NCI-H187 (cell line): ENCODE measurements at places on chromosomes 6 and 20.

DNA sequence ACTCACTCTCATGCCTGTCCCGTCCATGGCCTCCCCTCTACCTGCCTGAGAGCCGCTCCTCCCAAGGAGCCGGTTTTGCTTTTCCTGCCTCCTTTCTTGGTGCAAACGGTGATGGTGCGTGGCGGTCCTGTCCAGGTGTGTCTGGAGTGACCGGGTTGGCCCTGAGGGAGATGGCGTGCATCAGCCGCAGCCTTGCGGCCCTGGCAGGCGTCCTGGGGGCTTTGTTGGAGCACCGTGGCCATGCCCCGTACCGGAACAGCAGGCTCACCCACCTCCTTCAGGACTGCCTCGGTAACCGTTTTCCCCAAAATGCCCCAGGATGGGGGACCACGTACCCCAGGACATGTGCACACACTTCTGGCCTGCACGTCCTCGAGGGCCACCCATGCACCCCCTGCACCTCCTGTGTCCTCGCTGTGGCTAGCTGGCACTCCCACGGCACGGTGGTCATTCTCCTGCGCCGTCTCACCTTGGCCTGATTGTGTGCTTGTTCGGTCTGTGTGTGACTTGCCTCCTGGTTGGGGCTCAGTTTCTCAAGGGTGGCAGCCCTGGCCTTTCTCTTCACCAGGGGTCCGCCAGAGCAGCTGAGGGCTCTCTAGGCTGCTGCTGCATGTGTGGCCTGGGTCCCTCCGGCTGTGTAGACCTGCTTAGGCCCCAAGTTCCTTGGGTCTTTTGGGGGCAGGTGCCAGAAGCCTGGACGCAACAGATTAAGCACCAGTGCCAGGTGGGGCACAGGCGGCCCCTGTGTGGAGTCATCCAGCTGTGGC is 36.4 kb downstream of the FRMD1 start:
- DNase-seq, result no peak

GRCh38 chr6:72683797-72684196 is 61.9 kb downstream of the KCNQ5 start:
- no peak for DNase-seq

- DNase-seq, result no peak
Observed at GRCh38 chr20:57040466-57040865, 226.0 kb downstream of the BMP7 start.

GRCh38 chr20:44217342-44218092 is 6.9 kb upstream of the OSER1 start:
- DNase-seq, result no peak

- no peak for DNase-seq
Observed at GRCh38 chr6:5866547-5867051, 140.1 kb downstream of the NRN1 start.

- no peak for DNase-seq
Observed at GRCh38 chr20:40354880-40355279, 334.2 kb downstream of the MAFB start.

DNA sequence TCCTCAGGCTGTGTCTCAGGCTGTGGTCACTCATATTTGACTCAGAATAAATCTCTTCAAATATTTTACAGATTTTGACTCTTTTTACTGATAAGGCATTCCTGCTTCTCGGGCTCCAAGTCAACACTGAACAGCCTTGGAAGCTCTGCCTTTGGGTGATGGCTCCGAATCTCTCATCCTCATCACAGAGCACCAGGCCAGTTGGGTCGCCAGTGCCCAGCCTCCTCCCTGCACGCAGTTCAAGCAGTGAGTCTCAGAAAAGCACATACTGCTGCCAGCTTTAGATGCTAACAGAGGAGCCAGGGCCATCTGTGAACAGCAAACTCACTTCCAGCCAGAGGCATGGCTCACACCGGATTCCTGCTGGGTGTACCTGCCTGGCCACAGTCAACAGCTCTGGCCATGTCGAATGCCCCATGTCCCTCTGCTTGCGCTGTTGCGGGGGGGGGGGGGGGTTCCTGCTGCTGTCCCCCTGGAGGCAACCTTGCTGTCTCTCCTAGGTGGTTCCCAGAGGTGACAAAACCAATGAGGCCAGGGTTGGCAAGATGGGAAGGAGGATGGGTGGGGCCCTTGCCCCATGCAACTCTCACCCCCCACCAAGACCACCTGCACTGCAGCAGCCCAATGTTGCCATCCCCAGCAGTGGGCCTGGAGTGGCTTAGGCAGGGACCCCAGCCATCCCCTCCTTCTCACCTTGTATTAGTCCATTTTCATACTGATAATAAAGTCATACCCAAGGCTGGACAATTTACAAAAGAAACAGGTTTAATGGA is 248.8 kb downstream of the ERMARD start:
- DNase-seq, result no peak

DNA sequence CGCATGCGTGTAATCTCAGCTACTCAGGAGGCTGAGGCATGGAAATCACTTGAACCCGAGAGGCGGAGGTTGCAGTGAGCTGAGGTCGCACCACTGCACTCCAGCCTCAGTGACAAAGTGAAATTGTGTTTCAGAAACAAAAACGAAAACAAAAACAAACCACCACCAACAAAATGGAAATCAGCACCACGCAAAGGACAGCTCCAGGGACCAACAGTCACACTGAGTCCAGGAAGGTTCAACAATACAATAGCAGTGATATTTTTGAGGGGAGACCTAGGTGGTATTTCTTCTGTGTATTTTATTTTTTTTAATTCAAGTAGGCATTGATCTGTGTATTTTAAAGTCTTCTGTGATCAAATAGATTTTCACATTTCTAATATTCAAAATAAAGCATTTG is 9.8 kb downstream of the HLA-F start:
- no peak for DNase-seq

DNA sequence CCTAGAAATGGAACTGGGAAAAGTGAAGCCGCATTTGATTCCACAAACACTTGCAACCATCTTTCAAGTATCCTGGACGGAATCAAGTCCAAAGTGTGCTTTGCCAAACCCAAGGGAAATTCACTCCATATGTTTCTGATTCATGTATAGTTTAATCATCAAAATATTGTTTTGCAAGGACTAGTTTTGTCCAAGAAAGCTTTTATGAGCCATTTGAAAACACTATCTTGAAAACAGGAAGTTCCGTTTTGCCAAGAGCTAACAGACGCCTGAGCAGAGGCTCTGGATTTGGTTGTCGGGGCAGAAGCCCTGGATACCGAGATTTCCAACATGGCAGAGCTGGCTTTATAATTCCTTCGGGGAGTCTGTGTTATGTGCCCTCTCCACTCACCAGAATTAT is 251.1 kb downstream of the PHACTR1 start:
- no peak for DNase-seq

DNA sequence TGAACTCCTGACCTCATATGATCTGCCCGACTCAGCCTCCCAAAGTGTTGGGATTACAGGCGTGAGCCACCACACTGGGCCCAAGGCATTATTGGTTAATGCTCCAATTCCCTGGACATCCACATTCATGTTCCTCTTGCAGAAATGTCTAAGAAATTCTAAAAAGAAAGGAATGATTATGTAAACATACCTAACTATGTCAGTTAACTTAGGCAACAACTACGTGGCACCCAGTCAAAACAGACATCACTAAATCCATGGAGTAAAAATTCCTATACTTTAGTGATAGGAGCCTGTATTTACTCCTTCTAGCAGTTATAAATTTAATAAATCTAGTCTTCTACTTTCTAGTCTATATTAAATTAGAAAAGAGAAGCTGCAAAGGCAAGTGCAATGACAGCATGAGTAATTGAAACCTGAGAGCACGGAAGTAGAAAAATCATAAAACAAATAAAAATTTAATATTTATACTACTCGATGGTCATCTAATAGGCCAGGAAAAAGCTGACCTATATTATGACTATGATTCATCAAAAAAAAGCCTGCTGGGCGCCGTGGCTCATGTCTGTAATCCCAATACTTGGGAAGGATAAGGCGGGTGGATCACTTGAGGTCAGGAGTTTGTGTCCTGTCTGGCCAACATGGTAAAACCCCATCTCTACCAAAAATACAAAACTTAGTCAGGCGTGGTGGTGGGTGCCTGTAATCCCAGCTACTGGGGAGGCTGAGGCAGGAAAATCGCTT is 4.2 kb downstream of the AHI1 start:
- no peak for DNase-seq

DNA sequence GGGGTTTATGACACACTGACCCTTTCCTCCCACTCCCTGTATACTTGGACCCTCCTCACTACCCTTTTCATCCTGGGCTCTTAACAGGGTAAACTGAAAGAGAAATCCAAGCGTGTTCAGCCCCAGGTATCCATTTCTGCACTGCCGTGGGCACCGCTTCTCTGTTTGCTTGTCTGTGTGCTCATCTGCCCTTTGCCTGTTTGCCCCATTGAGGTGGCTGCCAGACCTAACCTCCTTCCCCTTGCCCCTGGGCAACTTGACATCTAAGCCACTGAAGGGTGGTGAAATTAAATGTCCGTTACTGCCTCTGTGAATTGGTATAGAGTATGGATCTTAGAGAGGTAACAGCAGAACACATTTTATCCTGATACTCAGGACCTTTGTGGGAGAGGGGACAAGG is 38.7 kb downstream of the ACSS2 start:
- no peak for DNase-seq

GRCh38 chr6:104326173-104327001 is 533.3 kb downstream of the HACE1 start:
- DNase-seq, result no peak

DNA sequence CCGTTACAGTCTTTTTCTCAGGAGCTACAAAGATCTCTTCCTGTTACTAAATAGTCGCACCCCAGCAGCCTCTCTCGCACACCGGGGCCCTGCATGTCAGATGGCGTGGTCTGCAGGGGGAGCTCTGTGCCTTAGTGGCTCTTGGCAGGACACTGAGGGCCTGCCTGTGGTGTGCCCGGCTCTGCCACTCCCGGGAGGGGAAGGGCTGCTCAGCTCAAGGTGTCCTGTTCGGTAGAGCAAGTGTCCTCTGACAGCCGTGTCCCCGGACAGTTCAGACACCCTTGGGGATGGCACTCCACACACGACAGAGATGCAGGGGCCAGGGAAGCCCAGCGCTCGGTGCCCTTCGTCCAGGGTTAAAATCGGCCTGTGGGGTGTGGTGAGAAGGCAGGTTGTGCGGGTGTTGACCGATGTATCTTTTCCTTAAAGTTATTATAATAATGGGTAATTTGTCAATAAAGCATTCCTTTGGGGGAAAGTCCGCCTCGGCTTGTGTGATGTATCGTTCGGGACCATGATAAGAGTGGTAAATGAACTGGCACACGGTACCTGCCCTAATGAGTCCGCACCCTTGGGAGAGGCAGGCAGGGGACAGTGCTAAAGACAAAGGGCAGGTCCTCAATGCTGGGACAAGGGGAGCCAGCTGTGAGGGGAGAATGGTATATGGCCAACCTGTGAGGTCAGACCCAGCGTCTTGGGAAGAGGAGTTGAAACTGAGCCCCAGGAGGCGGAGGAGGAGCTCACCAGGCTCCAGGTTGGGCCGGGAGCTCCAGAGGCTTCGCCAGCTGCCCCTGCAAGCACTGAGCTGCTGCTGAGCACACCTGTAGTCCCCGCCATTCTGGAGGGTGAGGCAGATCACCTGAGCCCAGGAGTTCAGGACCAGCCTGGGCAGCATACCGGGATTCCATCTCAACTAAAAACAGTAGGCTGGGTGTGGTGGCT is 3.6 kb upstream of the DNAJC5 start:
- no peak for DNase-seq
